ENCODE measurements at places on chromosomes 7 and 10.

DNA sequence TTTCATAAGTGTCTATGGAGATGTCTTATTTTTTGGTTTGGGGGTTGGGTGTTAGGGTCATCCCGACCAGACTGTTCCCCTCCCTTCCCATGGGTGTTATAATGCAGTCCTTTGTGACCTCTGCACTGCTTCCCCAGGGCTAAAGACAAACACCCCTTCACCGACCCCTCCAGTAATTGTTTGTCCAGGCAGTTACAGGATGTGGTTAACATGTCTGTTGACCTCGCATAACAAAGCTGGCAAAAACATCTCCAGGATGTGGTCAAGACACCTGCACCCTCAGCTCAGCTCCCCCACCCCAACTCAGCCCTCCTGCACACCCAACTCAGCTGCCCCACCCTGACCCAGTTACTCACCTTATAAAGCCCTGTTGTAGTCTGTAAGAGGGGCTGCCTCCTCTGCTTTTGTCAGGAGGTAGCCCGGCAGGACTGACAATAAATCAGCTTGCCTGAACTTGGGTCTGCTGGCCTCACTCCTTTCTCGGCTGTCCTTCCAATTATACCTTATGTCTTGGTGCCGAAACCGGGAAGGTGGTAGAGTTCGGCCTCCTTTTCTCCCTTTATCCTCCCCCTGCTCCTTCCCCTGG lies 102.2 kb downstream of the ZNF92 start:
- peak; percentile 51 for DNase-seq

- no peak for DNase-seq
These were observed 765.1 kb downstream of the SUGCT start for GRCh38 chr7:40899636-40900507.

- no peak for DNase-seq
These were observed 30.6 kb upstream of the IKZF1 start for GRCh38 chr7:50273870-50274269.

DNA sequence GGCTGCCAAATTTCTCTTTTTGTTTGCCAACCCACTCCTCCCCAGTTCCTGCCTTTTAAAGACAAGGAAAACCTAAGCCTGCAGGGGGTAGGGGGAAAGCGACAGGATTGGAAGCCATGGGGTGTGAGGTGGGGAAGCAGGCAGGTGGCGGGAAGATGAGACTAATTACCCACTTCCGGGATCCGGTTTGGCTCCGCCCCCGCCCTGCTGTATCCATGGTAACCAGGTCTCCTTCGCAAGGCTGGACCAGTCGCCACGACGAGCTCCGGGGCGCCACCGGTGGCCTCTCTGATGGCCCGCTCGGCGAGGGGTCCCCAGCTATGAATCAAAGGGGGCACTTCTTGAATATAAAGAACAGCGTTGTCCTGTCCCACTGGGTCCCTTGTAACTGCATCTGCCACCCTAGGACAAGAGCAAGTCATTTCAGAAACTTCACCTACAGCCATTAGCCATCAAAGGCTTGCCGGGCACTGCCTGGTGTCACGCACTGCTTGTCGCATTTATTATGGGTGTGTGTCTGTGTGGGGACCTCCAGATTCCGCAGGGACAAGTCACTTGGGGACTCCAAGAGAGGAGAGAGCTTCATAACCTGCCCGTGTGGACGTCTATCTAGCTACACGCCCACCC lies 55.4 kb upstream of the LMTK2 start:
- DNase-seq, result peak; percentile 15

GRCh38 chr10:113463777-113464176 lies 89.1 kb upstream of the HABP2 start:
- no peak for DNase-seq

DNA sequence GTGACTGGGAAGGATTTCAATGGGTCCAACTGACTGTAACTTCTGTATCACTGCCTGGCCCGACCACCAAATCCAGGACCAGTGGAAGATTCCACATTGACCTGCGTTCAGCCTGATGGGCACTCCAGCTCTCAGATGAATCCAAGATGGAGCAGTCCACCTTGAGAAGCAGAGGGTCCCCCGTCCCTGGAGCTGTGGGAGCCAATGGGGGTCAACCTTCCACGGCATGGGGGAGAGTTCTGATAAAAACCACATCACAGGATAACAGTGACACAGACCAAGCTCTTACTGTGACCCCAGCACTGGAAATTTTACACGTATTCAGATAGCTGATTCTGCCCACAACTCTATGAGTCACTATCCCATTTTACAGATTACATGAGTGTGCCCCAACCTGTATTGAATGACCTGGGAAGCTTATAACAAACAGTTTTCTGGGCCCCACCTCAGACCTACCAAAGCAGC lies 11.2 kb downstream of the ZCCHC24 start:
- no peak for DNase-seq

DNA sequence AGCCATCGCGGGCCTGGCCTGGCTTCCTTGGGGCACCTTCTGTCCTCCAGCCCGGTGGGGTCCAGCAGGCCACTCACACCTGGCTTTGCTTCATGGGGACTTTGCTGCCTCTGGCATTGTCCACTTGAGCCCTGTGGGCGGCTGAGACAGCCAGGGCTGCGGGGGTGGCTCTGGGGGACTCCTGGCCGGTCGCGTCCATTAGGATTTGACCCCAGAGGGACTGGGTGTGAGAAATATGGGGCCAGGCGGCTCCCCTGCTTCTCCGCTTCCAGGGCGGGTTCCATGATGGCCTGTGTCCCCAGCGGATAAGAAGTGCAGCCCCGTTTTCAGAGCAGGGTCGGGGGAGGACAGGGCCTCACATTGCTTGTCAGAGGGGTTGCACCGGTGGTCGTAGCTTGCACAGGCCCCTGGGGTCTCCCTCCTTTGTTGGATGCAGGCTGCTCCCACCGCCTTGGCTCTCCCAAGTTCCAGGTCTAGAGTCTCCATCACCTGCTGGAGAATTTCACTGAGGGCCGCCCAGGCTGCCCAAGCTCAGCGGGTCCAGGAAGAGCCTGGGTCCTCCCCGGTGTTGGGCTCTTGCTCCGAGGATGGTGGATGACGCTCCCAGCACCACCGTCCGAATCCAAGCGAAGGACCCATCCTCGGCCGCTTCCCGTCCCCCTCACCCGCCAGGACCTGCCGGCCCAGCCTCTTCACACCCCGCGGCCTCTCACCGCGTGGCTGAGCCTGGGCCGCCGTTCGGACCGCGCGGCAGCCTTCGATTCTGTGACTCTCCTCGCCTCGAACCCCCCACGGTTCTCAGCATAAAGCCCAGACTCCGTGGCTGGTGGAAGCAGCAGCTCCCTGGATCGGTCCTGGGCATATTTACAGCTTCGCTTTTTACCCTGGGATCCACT lies 140.1 kb downstream of the DYNC2I1 start:
- DNase-seq, result no peak

- DNase-seq, result no peak
These were observed 58.8 kb downstream of the DGKB start for GRCh38 chr7:14843755-14844154.

DNA sequence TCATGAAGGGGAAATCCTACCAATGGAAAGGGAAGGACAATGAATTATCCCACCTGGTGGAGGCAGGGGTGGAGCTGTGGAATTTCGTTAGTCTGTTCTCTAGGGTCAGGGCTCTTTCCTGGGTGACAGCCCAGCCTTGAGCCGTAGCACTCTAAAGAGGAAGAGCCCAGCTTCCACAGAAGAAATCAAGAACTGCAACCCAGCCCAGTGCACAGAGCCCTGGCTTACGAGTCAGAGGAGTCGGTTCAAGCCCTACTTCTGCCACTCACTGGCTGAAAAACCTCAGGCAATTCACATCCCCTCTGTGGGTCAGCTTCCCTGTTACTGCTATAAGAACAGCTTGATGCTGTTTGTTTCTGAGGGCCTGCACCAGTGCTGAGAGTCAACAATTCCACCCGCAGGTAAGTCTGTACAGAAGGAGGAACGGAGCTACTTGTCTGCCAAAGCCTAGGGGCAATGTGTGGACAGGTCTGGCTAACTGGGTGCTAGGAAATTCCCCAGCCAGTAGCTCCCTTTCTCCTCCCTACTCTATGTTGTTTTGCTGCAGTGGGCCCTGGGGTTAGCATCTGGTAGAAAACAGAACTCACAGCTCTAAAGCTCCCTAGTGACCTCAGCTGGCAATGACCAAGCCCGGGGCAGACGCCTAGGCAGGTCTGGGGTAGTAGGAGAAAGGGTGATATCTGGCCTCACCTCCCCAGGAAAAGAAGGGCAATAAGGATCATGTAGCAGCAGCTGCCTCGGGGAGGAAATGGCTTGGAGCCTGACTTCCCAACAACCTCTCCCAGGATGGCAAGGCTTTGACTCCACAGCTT lies 3.3 kb downstream of the AVPI1 start:
- DNase-seq, result no peak

All from CD4-positive, CD25-positive, alpha-beta regulatory T cell (primary cell).